ENCODE measurements at places on chromosomes 4 and X.

DNA sequence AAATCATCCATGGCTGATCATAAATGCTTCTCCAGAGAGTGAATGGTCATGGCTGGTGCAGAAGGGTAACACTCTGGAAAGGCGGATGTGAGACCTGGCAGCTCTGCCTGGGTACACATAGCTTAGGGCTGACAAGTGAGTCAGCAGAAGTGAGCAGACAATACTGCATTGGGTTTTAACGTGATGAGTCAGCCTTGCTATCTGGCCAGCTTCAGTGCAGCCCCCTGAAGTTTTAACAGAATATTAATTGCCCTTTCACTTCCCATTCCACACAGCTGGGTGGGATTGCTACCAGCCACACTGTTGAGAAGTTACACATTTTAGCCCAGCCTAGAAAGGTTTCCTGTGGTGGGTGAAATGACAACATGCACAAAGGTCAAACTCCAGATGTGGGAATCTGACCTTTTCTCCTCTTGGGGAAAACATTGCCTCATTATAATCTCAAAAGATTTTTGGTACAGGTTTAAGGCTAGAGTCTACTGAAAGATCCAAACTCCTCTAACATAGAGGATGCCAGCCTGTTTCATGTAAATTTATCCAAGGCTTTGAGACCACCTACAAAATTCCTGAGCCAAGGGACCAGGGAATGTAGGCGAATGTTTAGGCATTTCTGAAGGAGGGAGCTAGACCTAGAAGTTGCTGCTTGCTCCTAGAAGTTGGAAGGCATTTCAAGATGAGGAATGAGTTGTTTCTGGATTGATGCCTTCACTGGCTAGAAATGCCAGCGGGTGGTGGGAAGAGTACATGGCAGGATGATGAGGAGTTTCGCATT, 230.3 kb upstream of the PGRMC2 start:
- DNase-seq, result no peak

DNA sequence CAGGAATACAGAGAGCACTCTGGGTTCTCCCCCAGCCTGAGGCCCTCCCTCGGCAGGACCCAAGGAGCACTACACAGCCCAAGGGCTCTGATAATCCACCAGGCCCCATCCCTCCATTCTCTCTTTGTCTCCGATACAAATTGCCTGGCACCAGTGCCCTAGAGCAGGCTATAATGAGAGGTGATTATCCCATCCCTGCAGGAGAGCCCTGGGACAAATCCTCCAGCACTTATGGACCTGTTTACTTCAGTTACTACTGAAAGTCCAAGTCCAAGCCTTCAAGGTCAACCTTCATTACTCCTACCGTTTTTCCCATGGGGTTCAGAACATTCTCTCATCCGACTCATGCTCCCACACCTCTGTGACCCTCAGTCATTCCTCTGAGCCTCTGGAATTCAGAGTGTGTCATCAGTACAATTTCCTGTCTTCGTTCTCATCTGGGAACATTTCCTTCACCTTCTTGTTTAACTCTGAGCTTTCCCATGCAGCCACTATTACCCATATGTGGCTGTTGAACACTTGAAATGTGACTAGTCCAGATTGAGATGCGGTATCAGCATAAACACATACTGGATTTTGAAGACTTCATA, 299.0 kb downstream of the RAPGEF2 start:
- DNase-seq, result no peak

- DNase-seq, result no peak
Measured at GRCh38 chr4:1041147-1041935, 29.9 kb downstream of the FGFRL1 start.

DNA sequence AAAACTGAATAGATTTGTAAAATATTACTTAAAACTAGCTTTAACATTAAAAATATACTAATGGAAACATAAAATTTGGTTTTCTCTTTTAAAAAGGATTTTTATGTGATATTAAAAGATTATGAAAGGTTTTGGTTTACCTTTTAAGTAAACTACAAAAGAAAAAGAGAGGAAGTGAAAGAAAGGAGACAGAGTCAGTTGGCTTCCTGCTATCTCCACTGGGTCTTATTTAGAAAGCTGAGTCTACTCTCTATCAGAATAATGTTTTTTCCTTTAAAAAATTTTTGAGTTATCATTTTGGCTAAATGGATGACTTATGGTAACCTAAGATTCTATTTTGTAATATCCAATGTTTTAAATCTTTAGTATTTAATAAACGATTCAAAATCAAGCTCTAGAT, 21.6 kb upstream of the ATP8A1 start:
- DNase-seq, result no peak

DNA sequence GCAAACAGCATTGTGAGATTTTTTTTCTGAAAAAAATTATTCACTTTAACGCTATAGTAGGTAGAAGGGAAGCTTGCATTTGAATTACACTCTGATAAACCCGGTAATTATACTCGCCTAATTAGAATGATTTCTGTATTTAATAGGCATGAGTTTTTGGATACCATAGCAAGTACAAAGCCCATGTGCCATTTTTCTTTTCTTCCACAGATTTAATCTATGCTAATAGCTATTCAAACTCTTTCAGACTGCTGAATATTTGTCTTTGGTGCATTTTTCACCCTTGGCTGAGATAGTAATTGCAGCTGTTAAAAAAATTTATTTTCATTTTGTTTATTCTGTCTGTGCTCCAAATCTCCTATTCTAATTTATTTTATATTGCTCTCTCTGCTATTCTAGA, 113.0 kb downstream of the EGF start:
- DNase-seq, result no peak
